Uterus (tissue), 4 donors: ENCODE measurements at places on chromosomes 11 and 22. TPM values are rescaled to one million over a fixed set of nuclear protein-coding genes. Genes with fewer than 3 reads are reported as not detected.

GRCh38 chr11:102495161-102496042 lies 35.1 kb downstream of the MMP7 start:
- peak; percentile 59 for DNase-seq

DNA sequence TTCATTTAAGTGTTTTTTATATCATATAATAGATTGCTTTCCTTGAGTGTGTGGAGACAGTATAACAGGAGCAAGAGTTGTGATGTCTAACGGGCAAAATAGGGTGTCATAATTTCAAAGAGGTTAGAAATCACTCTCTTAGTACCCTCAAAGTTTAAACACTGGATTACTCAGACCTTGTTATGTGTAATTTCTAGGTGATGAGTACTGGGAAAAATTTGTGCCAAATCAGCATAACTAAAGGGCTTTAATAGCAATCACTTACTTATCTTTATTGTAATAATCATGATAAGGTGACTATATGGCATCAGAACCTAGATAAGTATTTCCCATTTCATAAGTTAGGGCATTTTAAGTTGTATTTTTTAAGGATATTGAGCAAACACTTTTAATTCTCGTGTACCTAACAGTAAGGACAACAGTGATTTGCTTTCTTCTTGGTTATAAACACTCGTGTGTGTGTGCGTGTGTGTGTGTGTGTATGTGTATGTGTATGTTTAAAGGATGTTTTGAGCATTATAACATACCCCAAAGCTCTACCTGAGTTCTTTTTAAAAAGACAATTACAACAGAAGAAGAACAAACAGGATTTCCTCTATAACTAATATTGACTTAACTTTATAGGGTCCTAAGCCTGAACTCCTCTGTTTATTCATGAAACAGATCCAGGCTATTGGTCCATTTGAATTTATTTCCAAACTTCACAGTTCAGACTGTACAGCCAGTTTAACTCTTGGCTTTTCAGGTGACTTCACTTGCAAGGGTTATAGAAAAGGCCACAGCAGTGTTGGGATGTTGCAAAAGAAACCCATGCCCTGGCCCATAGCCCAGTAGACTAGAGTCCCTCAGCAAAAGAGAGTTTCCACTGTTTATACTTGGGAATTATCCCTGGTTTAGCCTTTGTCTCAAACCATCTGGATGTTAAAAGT lies 23.7 kb upstream of the PDE3B start:
- no peak for DNase-seq

GRCh38 chr11:83471831-83472727 lies 185.9 kb upstream of the CCDC90B start:
- DNase-seq: no peak

GRCh38 chr11:62081378-62082291 lies 42.2 kb upstream of the INCENP start:
- peak; percentile 85 for DNase-seq

NECTIN1 gene
- 9.2 TPM for total RNA-seq

RTN4R gene
- not detected for total RNA-seq

LRRN4CL gene
- total RNA-seq: 50.6 TPM

CXCR5 gene
- total RNA-seq: not detected

PNPLA5 gene
- total RNA-seq: not detected

ATP5MG gene
- 36.4 TPM for total RNA-seq
